Activated T-helper 2 cell treated with anti-CD3 and anti-CD28 coated beads, Interferon-gamma antibody, Interleukin-2, Interleukin-4, amounts not matched to agents 10 μg/mL and 5 μg/mL and 100 μg/mL, durations not matched to agents 14 hours and 24 hours and 36 hours (primary cell): ENCODE measurements at places on chromosomes 5 and 9. TPM values are rescaled to one million over a fixed set of nuclear protein-coding genes. Genes with fewer than 3 reads are reported as not detected.

- no peak for DNase-seq
Measured at GRCh38 chr9:129459547-129460322, 161.2 kb downstream of the C9orf50 start.

GRCh38 chr9:100911273-100911672 lies 117.3 kb upstream of the PLPPR1 start:
- no peak for DNase-seq

DNA sequence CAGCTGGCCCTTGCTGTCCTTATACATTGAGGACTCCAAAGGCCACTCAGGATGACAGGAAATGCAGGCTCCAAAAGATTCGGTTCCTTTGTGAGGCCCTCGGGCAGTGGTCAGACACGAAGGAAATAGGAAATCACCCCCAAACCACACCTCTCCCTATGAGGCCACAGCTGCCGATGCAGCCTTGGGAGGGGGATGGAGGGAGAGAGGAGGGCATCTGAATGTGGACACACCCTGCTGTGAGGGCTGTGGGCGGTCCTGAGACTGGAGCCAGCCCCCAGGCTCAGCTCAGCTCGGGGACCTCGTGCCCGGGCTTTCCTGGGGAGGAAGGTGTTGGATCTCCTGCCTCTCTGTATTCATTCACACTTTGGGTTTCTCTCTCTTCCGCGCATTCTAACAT lies 2.7 kb upstream of the CLPTM1L start:
- no peak for DNase-seq

GRCh38 chr9:27599870-27600238 lies 26.6 kb upstream of the C9orf72 start:
- DNase-seq: no peak

DNA sequence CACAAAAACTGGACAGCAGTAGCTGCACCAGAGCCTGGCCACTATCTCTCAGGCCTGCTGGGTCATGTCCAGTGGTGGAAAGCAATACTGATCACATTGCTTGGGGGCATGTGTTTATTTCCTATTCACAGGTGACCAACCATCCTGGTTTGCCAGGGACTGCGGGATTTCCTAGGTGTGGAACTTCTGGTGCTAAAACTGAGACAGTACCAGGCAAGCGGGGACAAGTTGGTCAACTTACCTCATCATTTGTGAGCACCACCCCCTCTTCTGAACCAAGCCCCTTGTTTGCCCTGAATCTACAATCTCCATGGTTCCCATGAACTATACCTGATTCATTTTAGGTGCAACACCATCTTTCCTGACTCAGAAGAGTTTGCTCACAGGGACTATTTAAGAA lies 81.3 kb downstream of the TNC start:
- no peak for DNase-seq

GRCh38 chr5:146467760-146468159 lies 20.6 kb downstream of the TCERG1 start:
- no peak for DNase-seq

- no peak for DNase-seq
Measured at GRCh38 chr5:80782626-80783025, 127.8 kb upstream of the DHFR start.

DNA sequence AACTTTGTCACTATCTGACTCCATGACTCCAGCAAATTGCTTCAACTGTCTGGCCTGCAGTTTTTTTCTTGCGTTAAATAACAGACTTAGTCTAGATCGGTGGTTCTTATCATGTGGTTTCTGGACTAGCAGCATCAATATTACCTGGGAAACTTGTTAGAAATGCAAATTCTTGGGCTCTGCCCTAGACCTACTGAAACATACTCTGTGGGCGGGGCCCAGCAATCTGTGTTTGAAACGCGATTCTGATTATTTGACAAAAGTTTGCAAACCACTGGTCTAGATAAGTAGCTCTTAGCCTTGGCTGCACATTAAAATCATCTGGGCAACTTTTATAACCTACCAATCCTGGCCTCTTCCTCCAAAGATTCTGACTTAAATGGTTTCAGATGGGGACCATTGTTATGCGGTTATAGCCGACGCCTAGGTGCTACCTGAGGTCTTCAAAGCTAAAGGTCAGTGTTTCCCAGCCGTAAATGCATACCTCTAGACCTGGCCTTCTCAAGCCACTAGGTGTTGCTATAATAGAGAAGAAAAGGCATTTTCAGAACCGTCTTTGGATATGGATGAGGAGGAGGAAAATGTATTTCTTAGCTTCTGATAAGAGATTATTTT lies 74.0 kb downstream of the C9orf85 start:
- DNase-seq: no peak

DNA sequence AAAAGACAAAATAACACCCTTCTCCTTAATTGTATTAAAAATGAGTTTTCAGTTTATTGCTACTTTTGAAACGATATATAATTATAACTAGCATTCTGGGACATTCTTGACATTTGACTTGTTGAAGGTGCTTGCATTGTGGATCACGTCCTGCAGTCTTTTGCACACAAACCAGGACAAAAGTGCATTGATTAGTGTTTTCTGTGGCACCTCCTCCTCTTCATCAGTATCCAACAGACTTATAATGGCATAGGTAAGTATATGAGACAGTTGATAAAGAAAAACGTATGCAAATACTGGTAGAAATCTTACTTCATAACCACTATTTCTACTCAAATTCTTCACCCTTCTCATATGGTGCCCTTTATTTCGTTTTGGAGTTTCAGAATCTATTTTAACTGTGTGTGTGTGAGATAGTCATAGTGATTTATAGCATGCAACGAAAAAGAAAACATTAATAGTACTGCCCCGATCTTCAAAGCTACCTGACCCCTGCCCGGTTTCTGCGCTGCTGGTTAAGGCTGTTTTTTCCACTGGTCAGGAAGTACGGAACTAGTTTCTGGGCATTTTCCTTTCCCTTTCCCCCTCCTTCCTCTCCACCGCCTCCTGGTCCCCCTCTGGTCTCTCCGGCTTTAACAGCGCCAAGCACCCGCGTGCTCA lies 639 bp upstream of the RASA1 start:
- DNase-seq: no peak

DNA sequence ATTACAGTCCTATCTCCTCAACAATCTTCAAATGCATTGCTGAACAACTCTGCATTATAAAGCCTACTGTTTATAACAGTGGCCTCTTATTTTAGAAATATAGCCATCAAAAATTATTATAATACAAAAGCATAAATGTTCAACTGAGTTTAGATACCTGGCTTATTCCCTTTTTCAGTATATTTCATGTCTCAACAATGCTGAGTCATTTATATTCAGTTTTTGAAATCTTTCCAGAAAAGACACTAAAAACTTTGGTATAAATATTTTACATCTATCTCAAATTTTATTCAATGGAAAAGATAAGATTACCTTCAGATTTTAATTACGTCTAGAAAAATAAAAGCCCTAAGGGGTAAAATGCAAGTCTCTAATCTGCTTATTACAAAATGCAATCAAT lies 37.9 kb downstream of the LURAP1L start:
- DNase-seq: no peak

The GOLM1 gene
- total RNA-seq: 7.9 and 11.5 TPM in 2 replicates

The AHRR gene
- 33.3 and 34.9 TPM in 2 replicates for total RNA-seq

The LRRC26 gene
- 0.21 and 0.34 TPM in 2 replicates for total RNA-seq

The CCL27 gene
- total RNA-seq: 0.25 and 0.55 TPM in 2 replicates

The CORO2A gene
- total RNA-seq: 0.87 and 0.96 TPM in 2 replicates

The NUP214 gene
- 67.4 and 78.1 TPM in 2 replicates for total RNA-seq
